ENCODE measurements at places on chromosomes 5 and 9.

GRCh38 chr9:109314011-109314531 lies 6.8 kb downstream of the EPB41L4B start:
- DNase-seq: no peak

GRCh38 chr5:50715001-50715400 lies 48.6 kb downstream of the PARP8 start:
- DNase-seq: no peak

GRCh38 chr9:134039386-134040175 lies 14.3 kb downstream of the BRD3OS start:
- no peak for DNase-seq

GRCh38 chr5:40687321-40687720 lies 7.6 kb downstream of the PTGER4 start:
- DNase-seq: no peak

- peak; percentile 6 for DNase-seq
Measured at GRCh38 chr5:138706655-138707480, 46.4 kb upstream of the CTNNA1 start.

DNA sequence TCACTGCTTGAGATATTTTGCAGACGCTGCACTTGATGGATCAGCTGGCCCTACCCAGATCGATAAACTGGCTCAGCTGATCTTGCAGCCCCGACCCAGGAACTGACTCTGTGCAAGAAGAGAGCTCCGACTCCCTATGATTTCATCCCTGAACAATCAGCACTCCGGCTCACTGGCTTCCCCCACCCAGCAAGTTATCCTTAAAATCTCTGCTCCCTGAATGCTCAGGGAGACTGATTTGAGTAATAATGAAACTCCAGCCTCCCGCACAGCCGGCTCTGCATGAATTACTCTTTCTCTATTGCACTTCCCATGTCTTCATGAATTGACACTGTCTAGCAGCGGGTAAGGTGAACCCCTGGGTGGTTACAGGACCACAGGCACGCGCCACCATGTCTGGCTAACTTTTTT lies 16.9 kb upstream of the NANS start:
- DNase-seq: no peak

DNA sequence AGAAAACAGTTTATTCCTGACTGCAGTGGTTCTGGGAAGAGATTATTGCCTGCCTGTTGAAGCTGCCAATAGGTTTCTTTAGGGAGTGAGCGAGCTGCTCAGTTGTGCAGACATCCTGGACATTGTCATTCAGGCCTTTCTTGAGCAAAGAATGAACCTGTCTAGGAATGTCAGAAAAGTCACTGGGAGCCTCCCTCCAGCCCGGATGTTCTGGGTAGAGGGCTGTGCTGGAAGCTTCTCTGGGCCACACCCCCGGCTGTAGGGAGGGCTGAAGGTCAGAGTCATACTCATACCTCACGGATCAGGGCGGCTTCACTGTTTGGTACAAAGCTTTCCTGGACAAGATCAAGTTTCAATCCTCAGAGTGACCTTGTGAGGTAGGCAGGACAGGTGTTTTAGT lies 33.4 kb upstream of the TBC1D2 start:
- no peak for DNase-seq

DNA sequence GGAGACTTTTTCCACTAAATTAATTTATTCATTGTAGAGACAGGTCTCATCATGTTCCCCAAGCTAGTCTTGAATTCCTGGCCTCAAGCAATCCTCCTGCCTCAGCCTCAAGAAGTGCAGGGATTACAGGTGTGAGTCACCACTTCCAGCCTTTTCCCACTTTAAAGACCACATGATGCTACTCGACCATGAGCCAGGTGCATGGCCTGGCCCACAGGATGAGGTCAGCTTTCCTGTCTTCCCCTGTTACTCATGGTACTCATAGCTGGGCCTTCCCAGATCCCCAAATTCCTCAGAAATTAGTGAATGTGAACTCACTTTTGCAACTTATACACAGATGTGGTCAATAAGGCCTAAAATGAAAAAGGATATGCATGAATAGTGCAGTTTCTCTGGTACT lies 395.9 kb downstream of the SEMA5A start:
- no peak for DNase-seq

- DNase-seq: no peak
Measured at GRCh38 chr5:86979811-86980411, 287.8 kb upstream of the RASA1 start.

DNA sequence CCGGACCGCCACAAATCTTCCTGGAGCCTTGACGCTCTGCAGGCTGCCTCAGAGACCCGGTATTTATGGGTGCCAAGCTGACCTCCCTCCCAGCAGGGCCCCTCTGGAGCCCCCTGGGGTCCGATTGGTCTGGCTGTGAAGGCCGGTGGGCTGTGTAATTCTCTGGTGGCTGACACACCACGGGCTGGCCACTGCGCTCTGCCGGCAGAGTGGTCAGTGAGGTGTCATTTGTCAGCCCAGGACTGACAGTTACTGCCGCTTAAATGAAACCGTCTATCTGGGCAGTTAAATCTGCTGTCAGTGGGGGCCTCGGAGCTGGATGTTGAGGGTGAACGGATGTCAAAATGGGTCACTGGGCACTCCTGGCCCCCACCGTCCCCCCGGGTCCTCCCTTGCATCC lies 10.7 kb downstream of the NR5A1 start:
- no peak for DNase-seq

- peak; percentile 82 for DNase-seq
Measured at GRCh38 chr9:128892221-128892921, 10.4 kb downstream of the LRRC8A start.

DNA sequence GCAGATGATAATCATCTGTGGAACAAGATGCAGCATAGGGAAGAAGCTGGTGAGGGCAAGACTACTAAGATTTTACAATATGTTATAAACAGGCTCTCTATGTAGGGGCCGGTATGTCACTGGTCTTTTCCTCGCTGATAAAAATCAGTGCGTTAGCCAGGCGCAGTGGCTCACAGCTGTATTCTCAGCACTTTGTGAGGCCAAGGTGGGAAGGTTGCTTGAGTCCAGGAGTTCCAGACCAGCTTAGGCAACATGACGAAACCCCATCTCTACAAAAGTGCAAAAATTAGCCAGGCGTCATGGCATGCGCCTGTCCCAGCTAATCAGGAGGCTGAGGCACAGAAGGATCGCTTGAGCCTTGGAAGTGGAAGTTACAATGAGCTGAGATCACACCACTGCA lies 135.9 kb downstream of the TUSC1 start:
- DNase-seq: no peak

DNA sequence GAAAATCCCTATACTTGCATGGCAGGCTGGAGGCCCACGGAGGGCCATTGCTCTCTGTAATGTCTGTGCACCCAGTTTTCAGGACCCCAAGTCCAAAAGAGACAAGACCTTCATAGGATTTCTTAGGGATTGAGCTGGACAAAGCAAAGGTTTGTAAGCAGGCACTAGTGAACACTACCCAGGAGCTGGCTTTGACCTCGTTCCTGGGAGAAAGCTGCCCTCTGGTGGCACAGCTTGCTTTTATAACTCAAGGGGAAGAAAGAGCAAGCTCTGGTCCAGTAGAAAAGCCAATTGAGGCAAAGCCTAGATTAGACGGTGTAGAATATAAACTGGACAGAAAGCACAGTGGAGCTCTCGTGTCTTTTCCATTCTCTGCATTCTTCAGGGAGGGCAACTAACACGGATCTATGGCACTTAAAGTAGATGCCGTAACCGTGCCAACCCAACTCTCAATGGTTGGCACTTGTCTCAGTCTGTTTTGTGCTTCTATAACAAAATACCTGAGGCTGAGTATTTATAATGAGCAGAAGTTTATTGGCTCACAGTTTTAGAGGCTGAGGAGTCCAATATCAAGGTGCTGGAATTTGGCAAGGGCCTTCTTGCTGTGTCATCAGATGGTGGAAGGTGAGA lies 7.9 kb downstream of the GABRP start:
- no peak for DNase-seq

- no peak for DNase-seq
Measured at GRCh38 chr5:31763424-31763823, 124.5 kb downstream of the PDZD2 start.

DNA sequence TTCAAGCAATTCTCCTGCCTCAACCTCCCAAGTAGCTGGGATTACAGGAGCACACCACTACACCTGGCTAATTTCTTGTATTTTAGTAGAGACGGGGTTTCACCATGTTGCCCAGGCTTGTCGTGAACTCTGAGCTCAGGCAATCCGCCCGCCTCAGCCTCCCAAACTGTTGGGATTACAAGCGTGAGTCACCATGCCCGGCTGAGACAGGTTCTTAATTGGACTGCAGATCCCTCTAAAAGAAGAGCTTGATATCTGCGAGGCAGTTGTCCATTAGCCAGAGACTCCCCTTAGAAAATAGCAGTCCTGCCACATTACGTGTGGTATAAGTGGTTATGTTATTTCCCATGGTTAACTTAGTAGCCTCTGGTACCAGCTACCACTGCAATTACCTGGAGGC lies 46.6 kb upstream of the NPR3 start:
- DNase-seq: no peak

DNA sequence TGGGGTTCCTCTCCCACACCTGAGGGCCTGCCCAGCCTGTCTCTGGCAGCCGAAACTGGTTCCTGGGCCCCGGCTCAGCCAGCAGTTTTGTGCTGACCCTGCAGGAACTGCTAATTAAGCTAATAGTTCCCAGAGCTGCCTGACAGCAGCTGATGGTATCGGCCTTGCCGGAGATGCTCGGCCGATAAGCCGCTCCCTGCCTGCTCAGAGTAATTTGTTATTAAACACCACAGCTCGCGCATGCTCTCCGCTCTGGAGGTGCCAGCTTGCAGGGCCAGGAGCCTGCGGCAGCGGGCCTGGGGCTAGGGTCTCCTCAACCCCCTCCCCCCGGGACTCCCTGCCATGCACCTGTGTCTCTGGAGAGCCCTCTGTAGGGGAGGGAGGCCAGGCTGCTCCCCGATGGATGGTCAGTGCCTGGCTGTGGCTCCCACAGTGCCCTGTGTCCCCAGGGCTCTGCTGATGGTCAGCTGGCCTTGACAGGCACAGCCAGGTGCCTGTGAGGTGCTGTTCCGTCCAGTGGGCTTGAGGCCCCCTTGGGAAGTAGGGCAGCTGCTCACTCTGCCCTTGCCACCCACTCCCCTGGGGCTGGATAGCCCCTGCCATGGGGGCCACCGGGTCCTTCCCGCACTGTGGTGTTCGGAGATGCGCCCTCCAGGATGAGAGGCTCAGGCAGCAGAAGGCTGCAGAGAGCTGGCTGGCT lies 41.7 kb downstream of the RXRA start:
- no peak for DNase-seq
